ENCODE measurements at places on chromosomes 7 and 10.

- no peak for DNase-seq
Observed at GRCh38 chr7:12909483-12909882, 222.1 kb downstream of the ARL4A start.

GRCh38 chr7:28672397-28672797 lies 260.1 kb downstream of the CREB5 start:
- DNase-seq = no peak

GRCh38 chr7:72924386-72924732 lies 536 bp upstream of the POM121 start:
- DNase-seq = no peak

DNA sequence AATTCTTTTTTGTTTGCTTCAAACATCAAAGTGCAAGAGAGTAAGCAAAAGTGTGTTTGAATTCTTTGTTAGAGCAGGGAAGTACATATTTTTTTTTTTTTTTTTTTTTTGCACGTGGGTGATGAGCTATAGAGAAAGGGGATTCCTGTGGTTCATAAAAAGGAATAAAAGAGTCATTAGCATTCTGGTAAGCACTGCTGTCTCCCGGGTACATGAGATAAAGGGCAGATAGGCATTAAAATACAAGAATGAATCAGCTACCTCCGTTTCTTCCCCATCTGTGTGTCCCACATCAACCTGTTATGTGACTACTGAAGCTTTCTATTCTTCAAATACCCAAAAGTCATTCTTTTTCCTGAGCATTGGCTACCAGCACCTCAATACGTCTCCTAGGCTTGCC lies 102.4 kb upstream of the SEMA3D start:
- no peak for DNase-seq

DNA sequence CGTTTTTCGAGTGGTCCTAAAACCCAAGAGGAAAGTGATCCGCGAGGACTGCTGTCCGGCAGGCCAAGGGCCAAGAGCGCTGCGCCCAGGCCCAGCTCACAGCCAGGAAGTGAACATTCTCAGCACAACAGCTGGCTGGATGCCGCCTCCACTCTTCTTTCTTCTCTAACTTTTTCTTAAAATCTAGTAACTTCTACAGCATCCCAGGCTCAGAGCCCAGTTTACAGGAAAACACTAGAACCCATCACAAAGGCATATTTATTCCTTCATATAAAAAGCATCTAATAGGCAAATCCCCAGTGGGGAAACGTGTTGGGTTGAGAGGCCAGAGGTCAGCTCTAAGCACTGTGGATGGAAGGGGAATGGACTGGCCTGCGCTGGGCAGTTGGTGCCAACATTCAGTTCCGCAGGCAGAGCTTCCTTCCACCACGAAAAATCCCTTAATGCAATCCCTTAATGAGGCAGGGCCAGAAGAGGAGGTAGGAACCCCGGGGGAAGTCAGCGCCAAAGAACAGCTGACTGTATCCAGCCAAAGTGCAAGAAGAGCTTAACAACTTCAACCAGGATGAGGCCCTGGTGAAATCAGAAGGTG lies 74.8 kb downstream of the ZRANB1 start:
- no peak for DNase-seq

DNA sequence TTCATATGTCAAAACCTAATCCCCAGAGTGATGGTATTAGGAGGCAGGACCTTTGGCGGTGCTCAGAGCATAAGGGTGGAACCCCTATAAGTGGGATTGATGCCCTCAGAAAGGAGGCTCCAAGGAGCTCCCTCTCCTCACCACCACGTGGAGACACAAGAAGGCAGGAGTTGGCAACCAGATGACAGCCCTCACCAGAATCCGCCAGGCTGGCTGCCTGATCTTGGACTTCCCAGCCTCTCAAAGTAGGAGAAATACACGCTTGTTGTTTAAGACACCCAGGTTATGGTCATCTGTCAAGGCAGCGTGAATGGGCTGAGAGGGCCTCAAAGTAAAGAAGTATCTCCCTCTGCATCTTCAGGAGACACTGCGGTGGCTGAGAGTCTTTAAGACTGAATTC lies 187.7 kb downstream of the TNS3 start:
- no peak for DNase-seq

GRCh38 chr7:24572393-24572996 lies 757 bp upstream of the PALS2 start:
- DNase-seq = no peak

GRCh38 chr7:69564454-69565417 lies 33.5 kb upstream of the AUTS2 start:
- DNase-seq = no peak

- DNase-seq = no peak
Observed at GRCh38 chr7:74193054-74193453, 16.8 kb upstream of the LAT2 start.

DNA sequence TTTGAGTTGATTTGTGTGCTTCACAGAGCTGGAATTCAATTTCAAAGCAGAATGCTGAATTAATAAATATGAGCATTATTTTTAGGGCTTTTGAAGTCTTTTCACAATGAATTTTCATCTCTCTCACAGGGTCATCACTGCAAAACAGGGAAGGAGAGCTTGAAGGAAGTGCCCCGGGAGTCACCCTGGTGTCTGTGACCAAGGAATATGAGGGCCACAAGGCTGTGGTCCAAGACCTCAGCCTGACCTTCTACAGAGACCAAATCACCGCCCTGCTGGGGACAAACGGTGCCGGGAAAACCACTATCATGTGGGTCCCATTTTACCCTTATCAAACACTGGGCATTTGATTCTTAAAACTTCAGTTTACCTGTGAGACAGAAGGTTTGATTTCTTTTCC lies 217.7 kb downstream of the ABCA13 start:
- no peak for DNase-seq

DNA sequence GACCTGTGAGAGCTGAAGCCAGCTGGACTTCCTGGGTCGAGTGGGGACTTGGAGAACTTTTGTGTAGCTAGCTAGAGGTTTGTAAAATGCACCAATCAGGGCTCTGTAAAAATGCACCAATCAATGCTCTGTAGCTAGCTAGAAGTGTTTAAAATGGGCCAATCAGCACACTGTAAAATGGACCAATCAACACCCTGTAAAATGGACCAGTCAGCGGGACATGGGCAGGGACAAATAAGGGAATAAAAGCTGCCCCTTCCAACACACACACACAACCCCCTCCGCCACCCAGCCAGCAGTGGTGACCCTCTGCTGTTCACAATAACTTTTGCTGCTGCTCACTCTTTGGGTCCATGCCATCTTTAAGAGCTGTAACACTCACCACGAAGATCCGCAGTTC lies 7.1 kb downstream of the ZNF511 start:
- no peak for DNase-seq

DNA sequence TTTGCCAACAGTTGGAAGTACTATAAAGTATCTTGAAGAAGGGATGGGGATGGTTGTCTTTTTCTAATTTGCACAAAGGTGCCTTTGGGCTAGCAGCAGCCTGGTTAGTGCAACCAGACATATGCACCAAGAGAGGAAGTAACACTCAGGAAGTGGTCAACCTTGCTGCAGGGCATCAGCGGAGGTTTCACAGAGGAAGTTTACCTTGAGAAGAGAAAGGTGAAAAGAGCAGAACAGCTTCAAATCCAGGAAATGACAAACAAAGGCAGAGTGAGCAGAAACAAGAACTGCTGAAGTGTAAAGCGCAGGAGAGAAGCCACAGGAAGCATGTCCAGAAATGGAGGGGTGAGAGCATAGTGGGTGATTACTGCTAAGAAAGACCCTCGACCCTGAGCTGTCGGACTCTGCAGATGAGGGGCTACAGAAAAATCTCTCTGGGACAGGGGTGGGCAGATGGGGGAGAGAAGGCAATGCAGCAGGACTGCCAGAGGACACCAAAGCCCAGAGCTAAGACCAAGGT lies 66.9 kb downstream of the STK17A start:
- peak; percentile 27 for DNase-seq

- DNase-seq = no peak
Observed at GRCh38 chr7:157519798-157520244, 183.0 kb downstream of the DNAJB6 start.

DNA sequence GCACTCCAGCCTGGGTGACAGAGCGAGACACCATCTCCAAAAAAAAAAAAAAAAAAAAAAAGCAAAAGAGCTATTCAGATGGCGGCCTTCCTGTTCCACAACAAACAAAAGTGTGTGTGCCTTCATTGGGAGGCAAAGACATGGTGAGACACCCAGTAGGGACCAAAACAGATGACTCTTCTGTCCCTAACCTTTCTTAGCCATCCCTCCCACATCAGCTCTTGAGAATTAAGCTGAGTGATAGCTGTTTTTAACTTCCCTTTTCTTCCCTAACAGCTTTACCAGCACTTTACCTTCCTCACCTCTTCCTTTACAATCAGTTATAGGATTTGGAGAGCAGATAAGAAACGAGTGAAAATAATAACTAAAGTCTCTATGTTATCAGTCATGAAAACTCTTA lies 48.2 kb downstream of the ARMH3 start:
- DNase-seq = no peak

DNA sequence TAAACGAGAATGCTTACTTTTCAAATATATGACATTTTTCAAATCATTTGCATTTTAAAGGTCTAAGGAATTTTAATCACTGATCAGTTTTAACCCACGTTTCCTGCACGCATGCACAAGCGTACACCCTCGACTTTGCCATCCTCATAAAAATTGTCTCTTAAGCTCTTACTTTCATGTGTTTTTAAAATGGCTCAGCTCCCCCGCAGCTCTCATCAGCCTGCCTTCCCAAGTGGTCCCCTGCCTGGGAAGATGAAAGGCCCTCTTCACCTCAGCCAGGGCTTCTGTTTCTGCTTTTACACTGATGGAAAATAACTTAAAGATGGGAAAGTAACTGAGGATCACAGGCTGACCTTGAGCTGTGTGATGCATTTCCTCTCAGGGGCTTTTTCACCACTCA lies 131.6 kb upstream of the LSM8 start:
- no peak for DNase-seq

- DNase-seq = no peak
Observed at GRCh38 chr7:140624392-140625191, 16.0 kb downstream of the DENND2A start.

DNA sequence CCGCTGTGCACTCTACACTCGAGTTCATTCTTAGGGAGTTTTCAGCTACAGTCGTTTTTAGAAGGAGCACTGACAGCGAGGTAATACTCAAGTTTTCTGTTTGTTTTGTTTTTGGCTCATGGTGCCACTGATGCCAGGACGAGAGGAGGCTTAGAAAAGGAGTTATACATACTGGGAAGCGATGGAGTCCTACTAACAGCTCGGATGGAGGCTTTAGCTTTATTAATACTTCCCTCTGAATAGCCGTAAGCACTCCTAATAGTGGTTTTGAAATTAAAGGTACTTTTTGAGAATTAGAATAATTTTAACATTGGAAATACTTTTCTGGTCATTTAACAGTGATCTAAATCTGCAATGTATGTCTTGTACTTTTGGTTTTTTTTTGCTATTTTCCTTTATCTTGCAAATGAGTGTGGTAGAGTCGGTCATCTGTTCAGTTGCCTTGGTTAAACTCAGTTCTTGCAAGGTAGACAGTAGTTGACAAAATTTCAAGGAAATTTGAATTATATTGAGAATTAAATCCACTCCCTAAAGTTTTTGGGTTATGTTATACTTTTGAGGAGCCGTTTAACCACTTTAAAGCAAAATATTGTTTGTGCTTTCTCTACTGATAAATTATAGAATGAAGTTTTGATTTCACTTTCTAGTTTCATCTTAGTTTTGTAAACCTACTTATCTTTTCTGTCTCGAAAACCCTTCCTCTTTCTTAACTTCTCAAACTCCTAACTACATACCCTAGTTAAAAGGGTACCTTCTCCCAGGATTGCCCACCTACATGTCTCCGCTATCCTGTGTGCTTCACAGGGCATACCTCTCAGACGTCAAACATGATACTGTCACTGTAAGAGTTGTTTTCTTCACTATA lies 1.5 kb downstream of the HBP1 start:
- no peak for DNase-seq

DNA sequence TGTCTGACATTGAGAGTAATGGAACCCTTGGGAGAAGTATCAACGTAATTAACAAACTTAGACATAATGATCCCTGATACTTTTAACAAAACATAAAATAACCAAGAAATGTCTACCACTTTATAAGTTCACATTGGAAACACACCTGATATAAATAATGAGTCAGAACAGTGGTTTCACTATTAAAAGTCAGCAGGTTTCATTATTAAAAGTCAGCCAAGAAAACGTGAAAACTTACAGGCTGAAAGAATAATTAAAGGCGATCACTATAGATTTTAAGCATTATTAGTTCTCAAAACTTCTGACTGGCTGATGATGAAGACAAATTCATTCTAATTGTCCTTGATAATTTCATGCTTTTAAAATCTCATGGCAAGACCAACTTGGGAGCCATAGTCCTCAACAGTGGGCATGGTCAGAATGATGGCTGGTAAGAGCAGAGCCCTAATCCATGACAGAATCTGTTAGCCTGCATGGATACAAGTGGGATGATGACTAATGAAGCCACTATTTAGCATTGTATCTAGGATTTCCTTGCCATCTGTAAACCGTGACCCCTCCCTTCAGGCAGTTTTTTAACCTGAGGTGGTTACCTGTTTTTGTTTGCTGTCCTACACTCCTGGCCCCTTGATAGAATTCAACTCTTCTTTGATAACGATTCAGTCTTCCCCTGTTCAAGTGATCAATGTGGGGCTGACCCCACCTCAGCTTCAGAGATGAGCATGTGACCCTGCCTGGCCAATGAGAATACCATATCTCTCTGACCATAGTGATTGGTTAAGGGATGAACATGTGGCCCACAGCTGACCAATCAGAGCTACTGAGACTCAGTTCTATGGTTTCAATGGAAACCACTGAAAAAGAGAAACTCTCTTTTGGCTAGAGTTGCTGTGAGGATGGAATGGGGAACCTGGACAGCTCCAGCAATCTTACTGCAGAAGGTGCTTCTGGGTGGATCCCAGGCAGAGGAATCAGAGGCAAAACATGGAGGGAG lies 151.0 kb downstream of the PLPP4 start:
- no peak for DNase-seq

DNA sequence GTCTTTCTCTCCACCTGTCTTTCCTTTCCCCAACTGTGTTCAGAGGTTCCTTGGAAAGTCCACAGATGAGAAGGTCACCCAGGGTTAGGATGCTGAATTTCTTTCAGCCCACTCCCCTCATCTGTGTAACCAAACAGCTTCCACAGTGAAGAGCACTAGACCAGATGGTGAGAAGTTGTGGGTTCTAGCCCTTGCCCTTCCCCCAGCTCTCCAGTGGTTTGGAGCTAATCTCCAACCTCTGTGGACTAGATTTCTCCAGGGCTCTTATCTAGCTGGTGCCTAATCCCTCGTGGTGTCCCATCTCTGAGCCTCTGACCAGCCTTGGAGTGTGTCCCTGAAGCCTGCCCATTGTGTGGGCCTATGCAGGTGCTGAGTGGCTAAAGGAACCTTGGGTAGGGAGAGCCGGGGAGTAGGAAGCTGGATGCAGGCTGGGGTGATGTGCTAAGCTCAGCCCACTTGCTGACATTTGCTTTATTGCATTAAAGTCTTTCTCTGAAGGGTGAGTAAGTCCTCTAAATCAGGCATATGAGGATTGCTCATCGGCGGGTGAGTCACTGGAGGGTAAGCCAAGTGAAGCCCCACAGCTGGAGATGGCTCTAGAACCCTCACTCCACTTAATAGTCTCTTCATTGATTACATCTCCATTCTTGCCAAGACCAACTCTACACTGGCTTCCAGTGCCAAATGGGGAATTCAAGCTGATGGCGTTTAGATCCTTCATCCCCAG lies 14.9 kb downstream of the DUSP5 start:
- DNase-seq = no peak

All from stimulated activated CD4-positive, alpha-beta T cell treated with anti-CD3 and anti-CD28 coated beads, Interleukin-15, amount 100 ng/mL, for 1 hour (primary cell).